ENCODE measurements at places on chromosomes 4 and X. TPM values are rescaled to one million over a fixed set of nuclear protein-coding genes. Genes with fewer than 3 reads are reported as not detected.

The EVC gene
- total RNA-seq = 16.8 TPM

The MAGEA4 gene
- not detected for total RNA-seq

The GABRG1 gene
- not detected for total RNA-seq

GRCh38 chr4:185529413-185529812 lies 5.9 kb downstream of the PDLIM3 start:
- DNase-seq = no peak

The GAGE12E gene
- not detected for total RNA-seq

- DNase-seq = peak; percentile 60
Measured at GRCh38 chrX:135520022-135520552, 373 bp upstream of the INTS6L start.

The ZNF157 gene
- total RNA-seq = under 0.01 TPM

GRCh38 chrX:48839686-48840085 lies 4.3 kb upstream of the PCSK1N start:
- DNase-seq = no peak

DNA sequence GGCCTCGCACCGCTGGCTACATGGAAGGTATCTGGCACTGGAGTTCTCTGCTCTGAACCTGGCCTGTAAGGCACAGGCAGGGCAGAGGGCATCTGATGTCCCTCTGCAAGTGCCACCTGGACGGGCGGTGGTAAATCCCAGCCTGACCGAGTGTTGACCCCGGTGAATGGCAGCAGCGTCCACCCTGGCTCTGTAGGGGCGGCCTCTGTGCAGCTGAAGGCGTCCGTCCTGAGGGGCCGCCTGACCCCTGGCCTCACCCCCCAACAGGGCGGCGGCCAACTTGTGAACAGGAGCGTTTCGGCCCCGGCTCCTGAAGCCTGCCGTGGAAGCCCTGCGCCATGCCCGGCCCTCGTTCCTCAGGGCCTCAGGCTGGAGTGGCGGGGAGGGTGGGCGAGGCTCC lies 51.4 kb downstream of the CPZ start:
- DNase-seq = no peak

GRCh38 chr4:186368281-186368680 lies 102.3 kb downstream of the F11 start:
- no peak for DNase-seq

DNA sequence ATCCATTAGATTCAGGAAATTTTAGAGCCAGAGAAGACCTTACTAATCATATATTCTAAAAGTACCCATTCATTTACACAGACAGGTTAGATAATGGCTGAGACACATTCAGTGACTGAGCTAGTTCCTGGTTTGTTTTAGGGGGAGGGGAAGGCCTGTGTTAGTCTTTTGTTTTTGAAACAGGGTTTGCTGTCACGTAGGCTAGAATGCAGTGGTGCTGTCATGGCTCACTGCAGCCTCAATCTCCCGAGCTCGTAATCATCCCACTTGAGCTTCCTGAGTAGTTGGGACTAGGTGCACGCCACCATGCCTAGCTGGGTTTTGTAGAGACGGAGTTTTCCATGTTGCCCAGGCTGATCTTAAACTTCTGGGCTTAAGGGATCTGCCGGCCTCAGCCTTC lies 10.1 kb downstream of the RBPJ start:
- no peak for DNase-seq

- DNase-seq = peak; percentile 23
Measured at GRCh38 chrX:11430271-11430670, 137.1 kb downstream of the AMELX start.

DNA sequence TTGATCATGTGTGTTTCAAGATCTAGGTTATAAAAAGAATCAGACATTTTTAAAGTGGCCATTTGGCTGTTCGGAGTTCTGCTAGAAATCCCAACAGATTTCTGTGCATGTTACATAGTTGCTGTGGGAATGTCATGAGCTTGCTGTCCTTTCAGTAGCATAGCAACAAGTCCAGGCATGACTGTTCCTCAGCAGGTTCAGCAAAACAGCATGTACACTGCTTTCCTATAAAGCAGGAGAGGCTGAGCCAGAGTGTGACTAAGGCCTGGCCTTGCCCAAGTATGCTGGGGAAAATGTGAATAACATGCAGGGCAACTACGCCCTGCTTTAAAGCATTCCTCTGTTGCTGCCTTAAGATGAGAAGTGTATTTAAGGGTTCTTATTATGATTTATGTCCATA lies 217.1 kb upstream of the SMIM31 start:
- DNase-seq = peak; percentile 7

GRCh38 chr4:185086053-185086452 lies 57.0 kb upstream of the SLC25A4 start:
- DNase-seq = no peak

DNA sequence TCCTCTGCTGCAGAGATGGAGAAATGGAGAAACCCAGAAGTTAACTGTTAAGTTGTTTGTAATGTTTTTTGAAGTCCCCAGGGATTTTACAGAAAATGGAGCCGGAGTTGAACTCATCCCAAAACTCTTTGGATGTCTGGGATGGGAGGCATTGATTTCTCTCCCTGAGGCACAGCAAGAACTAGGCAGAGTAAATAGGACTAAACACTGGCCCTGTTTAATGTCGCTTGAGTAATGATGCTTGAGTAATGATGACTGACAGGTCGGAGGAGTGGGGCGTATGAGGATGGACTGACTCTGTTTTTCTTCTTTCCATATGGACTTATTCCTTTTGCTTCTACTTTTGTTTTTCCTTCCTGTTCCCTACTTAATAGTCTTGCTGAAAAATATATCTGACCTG lies 69.9 kb downstream of the ARHGAP10 start:
- DNase-seq = no peak

The SH2D1A gene
- total RNA-seq = not detected

- no peak for DNase-seq
Measured at GRCh38 chrX:38860106-38861013, 59.1 kb downstream of the MID1IP1 start.

The SLC16A2 gene
- total RNA-seq = 5.3 TPM

DNA sequence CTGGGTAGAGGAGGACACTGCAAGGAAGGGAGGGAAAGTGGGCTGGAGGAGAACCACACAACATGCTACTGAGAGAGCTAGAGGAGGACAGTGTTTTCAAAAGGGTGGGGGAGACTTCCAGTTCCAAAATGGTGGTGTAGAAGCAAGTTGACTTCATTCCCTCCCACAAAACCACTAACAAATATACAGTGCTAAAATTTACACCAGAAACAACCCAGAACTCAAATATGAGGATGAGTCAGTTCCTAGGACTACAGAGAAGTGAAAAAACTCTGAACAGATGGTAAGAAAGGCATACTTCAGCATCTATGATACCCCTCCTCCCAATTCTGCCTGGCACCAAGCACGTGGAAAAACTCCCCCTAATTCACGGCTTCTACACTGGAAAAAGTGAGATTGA lies 9.8 kb downstream of the AADAT start:
- DNase-seq = peak; percentile 11

The TXK gene
- total RNA-seq = not detected

The LUZP4 gene
- total RNA-seq = not detected

DNA sequence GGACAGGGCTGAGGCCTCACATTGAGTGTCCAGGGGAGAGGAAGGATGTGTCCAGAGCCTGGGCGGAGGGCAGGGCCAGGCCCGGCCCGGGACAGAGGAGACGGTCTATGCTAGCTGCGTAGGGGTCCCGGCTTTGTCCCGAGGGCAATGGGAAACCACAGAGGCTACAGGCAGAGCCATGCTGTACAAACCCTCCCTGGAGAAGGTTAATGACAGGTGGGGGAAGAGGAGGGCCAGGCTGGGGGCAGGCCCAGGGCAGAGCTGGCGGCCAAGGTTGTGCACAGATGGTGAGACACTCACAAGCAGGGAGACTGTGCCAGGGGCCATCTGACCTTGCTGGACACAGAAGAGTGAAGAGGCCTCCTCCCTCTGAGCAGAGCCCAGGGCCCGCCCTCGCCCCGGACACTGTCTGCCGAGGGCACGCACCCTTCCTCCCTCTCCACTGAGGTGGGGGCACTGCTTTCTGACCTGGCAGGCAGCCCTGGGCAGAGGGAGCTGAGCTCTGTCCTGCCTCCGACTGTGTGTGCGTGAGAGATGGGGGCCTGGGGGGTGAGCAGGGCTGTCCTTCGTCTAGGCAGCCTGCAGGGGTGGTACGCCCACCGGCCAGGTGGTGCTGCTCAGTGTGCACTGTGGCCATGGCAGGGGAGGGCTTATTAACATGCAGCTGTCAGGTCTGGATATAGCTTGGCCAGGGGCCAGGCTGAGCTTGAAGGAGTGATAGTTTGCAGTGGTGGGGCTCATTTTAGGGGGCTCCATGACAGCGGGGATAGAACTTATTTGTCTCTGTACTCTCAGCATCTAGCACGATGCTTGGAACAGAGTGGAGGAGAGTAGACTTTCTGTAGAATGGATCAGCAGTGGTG lies 75.7 kb upstream of the LRPAP1 start:
- no peak for DNase-seq

DNA sequence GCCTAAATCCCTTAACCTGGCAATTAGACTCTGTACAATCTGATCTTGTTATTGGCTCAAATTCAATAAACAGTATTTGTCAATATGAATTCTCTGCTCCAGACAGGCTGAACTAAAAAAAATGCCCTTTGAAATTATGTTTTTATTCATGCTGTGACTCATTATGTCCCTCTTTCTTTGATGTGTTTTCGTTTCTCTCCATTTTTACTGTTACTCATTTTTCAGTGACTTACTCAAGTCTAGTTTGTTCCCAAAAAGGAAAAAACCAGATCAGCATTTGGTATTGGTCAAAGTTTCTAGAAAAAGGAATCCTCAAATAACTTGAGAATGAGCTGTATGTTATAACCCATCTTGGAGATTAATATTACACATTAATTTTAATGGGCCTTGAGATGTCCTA lies 40.4 kb downstream of the UNC5C start:
- DNase-seq = peak; percentile 40

DNA sequence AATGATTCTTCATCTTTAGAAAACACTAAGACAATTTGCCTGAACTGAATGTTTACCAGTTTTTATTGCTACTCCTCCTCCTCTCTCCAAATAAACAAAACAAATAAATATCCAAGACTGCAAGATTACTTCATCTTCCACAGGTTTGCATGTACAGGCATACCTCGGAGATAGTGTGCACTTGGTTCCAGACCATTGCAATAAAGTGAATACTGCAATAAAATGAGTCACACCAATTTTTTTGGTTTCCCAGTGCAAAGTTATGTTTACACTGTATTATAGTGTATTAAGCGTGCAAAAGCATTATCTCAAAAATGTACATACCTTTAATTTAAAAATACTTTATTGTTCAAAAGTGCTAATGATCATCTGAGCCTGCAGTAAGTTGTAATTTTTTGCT lies 53.3 kb downstream of the FBXL5 start:
- DNase-seq = no peak

The CXCL11 gene
- total RNA-seq = under 0.01 TPM

DNA sequence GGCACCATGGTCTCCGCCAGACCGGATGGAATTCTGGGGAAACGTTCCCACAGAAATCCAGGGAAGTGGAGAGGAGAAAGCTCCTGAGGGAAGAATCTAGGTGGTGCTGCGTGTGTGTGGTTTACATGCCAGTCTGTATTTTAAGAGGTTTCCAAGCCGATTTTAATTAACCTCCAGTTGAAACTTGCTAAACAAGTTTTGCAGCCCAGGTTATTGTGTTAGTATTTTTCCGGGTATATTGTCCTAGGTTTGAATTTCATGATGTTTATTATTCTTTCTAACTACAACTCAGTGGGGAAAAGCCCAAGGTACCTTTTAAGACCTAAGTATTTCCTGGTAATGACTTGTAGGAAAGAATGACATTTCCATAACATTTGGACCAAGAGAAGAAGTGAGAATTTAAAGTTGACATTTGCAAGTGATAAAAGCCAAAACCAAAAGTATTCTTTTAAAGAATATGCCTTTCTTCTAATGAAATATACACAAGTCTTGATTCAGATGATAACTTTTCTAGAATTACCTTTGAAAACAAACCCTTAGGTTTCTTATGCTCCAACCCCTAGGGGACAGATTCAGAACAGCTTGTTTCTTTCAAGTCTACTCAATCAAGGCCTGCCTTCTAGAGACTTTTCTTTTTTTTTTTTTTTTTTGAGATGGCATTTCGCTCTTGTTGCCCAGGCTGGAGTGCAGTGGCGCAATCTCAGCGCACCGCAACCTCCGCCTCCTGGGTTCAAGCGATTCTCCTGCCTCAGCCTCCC lies 14.6 kb downstream of the SAT1 start:
- DNase-seq = no peak

GRCh38 chr4:126495163-126495752 lies 1137.5 kb upstream of the INTU start:
- no peak for DNase-seq

DNA sequence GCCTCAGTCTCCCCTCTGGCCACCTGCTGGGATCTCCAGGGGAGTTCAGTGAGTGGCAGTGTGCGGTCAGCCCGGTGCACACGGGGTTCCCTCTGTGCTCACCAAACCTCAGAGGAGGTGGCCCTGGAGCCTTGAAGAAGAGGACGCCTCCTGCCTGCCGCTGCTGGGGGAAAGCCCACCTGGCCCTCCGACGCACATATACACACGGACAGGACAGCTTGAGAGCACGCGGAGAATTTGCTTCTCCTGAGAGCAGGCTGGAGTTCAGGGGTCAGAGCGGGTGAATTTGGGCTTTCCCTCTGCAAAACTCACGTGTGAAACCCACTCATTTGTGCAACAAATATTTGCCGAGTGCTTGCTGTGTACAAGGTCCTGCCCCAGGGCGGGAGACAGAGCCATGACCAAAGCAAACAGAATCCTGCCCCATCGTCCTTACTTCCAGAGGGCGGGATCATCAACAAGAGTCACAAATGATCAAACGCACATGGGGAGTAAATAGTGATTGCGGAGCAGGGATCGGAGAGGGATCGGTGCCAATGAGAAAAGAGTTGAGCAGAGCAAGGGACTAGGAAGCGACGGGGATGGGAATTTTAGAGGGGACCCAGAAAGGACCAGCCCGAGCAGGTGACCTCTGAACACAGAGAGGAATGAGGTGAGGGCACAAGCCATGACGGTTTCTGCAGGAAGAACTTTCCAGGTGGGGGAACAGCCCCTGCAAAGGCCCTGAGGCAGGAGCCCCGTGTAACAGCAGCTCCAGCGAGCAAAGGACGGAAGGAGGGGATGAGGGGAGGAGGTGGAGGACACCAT lies 17.6 kb downstream of the BLOC1S4 start:
- no peak for DNase-seq

DNA sequence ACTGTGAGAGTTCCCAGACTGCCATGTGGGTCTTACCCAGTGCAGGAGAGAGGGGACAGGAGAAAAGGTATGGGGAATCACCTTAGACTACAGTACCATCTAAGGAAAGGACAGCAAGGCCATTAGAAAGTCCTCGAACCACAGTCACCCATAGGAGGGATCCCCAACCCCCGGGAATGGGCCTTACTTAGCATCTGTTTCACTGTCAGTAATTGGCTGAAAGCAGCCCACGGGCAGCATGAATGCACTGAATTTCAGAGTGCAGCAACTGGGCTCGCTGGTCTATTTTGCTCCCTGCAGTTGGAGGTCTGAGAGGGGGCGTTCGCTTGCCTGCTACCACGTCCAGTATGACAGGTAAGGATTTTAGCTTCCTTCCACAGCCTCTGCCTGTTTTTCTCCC lies 50.4 kb upstream of the KLHL8 start:
- DNase-seq = no peak

The CASP6 gene
- total RNA-seq = 45.0 TPM

DNA sequence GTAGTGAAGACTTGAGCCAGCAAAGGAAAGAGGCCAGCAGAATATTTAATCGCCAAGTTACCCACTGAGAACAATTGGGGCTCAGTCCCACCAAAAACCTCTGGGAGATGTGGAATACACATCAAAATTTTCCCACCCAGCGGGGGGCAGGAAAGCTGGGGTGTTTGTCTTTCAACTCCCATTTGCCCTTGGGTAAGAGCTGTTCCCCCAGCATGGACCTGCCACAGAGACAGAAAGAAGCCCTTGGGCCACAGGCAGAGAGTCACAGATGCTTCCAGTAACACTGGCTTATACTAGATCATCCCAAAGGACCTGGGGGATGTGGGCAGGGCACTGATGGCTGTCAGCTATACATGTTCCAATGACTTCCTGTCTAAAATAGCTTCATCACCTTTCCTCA lies 18.9 kb upstream of the FBXW7 start:
- no peak for DNase-seq

All from IMR-90 (cell line).